ENCODE measurements at places on chromosomes 1 and 21.

GRCh38 chr1:166165661-166166328 is 1.0 kb downstream of the FAM78B start:
- peak; percentile 11 for DNase-seq

DNA sequence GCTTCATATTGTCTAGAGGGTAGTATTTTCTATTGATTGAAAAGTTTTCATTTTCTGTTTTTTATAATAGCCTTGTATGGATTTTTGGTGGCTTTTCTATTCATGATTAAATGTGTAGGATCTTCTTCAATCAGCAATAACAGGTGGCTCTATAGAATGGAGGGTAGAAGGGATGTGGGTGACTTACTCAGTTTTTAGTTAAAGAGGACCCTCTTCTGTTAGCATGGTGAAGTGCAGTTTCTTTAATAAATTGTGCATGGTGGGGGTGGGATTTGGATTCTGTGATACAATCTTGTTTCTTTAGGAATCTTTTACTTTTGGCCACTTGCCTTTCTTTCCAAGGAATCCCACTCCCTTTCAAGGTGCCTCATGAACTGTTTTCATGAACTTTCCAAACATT is 64.7 kb downstream of the SLC35A3 start:
- peak; percentile 47 for DNase-seq

- peak; percentile 67 for DNase-seq
These were observed 321.0 kb downstream of the PTBP2 start for GRCh38 chr1:97042551-97042950.

GRCh38 chr1:47675047-47675675 is 237.3 kb downstream of the FOXD2 start:
- no peak for DNase-seq

DNA sequence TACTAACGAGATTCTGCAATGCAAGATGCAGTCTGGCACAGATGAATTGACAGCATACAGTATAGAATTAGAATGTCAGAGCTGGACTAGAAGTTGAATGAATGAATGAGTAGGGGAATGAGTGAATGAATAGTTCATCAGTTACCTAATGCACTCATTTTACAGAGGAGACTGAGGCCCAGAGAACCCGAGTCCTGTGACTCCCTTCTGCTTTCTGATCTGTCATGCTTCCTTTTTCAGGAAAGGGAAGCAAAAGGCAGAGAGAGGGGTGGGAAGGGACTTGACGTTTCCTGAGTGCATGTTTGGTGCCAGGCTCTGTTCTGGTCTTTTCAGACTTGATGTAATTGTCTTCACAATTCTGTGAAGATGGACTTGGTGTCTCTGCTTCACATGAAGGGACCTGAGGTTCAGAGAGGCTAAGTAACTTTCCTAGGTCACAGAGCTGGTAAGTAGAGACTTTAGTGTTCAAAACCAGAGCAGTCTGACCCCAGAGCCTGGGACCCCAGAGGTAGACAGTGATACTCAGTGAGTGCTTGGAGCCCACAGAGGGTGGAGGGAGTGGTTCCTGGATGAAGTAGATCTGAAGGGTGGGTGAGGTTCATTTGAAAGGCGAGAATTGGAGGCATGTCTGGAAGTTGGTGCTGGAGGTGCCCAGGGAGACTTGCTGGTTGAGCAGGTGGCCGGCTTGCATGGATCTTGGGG is 8.0 kb upstream of the MEX3A start:
- DNase-seq = no peak

DNA sequence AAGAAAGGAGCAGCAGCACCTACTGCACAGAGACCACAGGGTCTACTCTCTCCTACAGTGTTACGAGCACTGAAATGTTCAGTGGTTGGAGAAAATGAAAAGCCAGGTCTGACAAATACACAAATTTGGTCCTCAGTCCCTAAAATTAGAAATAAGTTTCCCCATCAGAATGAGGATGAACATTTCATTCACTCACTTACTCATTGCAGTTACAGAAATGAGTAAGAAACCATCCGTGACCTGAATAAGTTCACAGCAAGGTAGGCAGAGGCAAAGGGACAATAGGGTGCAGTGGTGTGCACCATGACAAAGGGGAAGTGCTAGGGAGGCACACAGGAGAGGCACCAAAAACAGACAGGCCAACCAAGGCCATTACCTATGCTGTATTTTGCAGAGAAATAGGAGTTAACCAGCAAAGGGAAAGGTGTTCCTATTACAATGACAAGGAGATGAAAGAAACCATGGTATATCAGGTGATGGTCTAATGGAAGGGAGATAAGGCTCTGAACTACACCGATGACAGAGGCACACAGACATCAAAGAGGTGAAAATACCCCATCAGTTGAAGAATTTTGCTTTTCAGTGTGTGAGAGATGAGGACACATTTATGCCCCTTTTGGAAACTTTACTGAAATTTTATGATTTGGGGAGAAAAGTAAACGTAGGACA is 29.4 kb downstream of the VAV3 start:
- peak; percentile 24 for DNase-seq
